T-helper 2 cell treated with Interferon-gamma antibody and Interleukin-4, amounts not matched to agents 5 μg/mL and 100 μg/mL, for 36 hours (primary cell): ENCODE measurements at places on chromosomes 11 and 22.

DNA sequence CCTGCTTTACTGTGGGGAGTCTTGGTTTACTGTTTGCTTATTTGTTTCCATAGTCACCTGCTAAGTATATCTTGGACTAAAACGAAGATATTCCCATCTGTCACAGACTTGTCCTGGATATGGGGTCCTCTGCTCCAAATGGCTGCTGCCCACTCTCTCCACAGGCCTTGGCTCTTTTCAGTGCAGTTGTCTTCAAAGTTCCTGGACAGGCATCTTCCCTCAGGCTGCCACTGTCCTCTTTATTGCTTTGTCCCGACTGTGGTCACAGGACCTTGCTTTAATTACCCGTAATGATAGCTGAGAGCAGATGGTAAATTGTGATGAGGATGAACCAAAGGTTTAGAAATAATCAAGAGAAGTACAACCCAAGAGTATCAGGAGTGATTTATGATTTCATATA is 713.9 kb upstream of the CCDC179 start:
- no peak for DNase-seq

GRCh38 chr11:73275381-73275750 is 3.2 kb downstream of the P2RY6 start:
- DNase-seq: no peak

- DNase-seq: no peak
Measured at GRCh38 chr11:70311616-70312015, 41.1 kb downstream of the PPFIA1 start.

- no peak for DNase-seq
Measured at GRCh38 chr11:120894202-120894985, 129.5 kb upstream of the TBCEL start.

- no peak for DNase-seq
Measured at GRCh38 chr22:45600790-45601730, 70.6 kb upstream of the ATXN10 start.

- no peak for DNase-seq
Measured at GRCh38 chr22:40703174-40703573, 23.9 kb downstream of the MCHR1 start.

- no peak for DNase-seq
Measured at GRCh38 chr11:111135778-111136570, 109.6 kb upstream of the POU2AF2 start.

GRCh38 chr11:11963842-11964773 is 44.3 kb downstream of the DKK3 start:
- DNase-seq: no peak

DNA sequence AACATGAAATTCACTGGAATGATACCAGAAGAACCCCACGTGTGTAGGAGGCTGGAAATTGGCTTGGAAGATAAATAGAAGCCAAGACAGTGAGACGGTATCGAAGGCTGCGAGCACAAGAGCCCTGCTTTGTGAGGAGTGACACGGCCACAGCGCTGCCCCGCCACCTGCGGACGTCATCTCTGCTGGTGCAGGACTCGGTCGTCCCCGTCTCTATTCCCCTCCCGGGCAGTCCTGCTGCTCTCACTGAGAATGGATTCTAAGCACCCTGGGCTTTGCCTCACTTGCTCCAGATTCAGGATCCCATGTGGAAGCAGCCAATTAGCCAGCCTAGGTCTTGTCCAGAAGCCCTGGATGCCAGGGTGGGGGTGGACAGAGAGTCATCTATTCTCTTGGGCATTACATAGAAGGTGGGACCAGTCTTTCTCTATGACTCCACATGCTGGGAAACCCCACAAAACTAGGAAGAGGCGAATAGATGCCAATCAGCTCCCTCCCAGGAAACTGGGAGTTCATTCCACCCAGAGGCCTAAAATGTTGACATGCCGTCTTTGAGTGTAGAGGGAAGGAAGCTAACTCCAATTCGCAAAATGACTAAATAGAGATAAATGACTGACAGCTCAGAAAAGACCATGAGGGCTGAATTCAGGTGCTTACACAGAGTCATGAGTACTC is 25.1 kb downstream of the APOL3 start:
- DNase-seq: no peak

GRCh38 chr11:83970061-83970671 is 684.0 kb upstream of the CCDC90B start:
- DNase-seq: no peak

- DNase-seq: no peak
Measured at GRCh38 chr11:25734591-25735211, 597.2 kb upstream of the ANO3 start.

- DNase-seq: no peak
Measured at GRCh38 chr11:3124821-3125220, 40.3 kb downstream of the OSBPL5 start.

DNA sequence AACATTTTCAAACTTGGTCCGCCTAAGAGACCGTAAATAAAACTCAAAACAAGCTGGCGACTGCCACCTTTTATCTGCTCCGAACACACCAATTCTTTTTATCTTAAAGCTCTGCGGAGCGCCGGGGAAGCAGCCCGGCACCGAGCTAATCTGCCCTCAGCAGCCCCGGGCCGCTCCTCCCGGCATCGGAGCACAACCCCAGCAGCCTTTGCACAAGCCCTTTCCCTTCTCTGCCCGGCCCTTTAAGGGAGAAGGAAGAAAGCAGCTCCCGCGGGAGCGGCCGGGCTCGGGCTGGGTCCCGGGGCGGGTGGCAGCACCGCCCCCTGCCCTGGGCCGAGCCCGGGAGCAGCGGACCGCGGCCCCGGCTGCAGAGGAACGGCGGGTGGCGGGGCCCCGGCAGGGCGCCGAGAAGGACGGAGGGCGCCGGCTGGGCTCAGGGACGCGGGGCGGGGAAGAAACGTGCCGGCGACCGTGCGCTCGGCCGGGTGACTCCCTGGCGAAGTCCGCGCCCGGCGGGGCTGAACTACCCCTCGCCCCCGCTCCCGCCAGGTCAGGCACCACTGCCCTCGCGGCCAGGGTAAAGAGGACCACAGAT is 133.6 kb upstream of the C11orf58 start:
- DNase-seq: no peak

DNA sequence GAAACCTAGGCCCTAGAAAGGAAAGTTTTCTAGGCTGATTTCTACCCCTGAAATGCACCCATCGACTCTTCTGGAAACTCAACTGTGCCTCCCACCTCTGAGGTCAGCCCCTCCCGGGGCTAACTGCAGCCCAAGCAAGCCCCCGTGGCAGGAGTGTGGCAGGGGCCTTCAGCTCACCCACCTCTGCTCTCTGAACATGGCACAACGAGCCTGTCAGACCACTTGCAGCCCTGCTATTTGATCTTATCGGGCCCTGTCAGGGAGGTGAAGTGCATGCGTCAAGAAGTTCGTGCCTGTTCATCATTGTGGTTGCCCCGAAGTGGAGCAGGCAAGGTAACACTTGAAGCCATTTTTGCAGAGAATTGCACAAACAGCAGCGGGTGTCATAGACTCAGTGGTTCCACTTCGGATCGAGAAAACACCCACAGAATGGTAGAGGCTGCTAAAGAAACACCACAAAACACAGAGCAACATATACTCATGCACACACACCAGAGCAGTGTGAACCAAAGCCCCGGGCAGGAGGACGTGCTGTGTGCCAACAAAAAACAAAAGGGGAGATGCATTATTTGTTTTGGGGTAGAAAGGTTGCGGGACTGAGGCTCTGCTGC is 262.7 kb downstream of the ETS1 start:
- peak; percentile 90 for DNase-seq

DNA sequence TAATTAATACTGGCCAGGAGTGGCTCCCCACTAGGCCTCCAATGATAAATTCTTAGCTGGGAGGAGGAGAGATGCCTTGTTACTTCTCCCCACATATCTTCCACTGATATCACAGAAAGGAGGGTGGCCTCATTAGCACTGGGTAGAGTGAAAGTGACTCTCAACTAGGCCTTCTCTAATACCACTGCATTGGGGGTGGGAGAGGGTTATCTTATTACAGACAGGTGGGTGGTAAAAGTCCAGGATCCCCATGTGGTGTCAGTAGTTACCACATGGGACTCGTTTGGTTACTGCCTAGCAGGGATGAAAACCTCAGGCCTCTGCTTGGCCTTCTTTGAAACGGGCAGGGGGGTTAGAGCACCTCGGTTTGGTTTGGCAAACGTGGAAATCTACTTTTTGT is 167.3 kb downstream of the UVRAG start:
- DNase-seq: no peak

- no peak for DNase-seq
Measured at GRCh38 chr22:38443628-38444521, 11.1 kb downstream of the KCNJ4 start.

DNA sequence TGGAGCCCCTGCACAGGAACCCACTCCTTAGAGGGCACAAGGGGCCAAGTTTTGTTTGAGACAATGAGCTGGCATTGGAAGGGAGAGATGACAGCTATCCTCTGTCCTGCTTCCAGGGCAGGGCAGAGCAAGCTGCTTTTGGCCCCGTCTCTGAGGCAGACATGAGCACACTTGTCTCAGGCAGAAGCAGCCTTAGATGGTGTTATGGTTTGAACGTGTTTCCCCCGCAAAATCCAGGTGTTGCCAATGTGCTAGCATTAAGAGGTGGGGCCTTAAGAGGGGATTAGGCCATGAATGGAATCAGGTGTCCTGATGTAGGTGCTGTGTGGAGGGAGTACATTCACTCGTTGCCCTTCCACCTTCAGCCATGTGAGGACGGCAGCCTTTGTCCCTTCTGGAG is 2.5 kb downstream of the TP53AIP1 start:
- DNase-seq: no peak

DNA sequence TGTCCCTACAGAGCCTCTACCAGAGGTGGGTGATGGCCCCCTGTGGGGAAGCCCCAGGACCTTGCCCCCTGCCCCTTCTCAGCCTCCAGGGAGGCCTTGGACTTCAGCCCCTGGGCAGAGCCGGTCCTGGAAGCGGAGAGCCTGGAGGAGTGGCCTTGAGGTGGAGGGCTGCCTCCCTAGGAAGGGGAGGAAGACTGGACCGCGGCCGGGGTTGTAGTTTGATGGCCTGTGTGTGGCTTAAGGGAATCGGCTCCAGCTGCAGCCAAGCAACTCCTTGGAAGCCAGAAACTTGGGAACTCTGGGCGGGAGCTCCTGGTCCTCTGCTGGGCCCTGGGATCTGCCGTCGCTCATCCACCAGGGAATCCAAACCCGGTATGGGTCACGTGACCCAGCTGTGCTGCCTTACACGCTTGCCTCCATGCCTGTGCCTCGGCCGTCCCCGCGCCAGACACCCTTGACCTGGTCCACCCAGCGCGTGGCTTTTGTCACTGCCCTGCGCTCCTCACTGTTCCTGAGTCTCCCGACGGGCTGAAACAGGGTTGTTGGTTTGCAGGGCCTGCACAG is 23.5 kb upstream of the ARHGAP8 start:
- no peak for DNase-seq

DNA sequence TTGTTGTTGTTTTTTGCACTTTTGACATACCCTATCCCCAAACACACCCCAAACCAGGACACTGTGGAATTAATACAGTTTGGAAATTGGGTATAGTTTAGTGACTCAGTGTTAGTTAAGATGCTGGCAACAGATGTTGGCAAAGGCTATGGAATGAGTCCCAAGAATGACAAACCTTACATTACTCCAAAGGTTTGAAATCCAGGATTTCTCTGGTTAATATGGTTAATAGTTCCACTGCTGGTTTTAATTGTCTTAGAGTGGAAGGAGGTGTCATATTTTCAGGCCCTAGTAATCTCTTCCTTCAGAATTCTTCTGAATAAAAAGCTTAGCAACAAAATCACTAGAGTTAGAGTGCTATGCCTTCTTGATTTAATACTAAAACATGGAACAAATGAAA is 775 bp downstream of the LPXN start:
- no peak for DNase-seq

DNA sequence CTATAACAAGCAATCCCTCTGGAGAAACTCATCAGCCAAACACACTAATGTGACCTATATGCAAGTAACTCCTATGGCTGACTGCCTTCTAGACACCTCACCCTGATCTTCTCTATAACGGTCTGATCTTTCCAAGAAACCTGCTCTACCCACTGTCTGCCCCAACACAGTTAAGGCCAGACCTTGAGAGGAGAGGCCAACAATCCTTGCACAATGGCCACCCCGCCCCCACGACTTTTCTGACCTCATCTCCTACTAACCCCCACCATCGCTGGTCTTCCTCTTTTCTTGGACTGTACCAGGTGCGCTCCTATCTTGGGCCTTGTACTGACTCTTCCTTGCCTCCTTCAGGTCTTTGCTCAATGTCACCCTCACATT is 12.5 kb downstream of the HIRA start:
- DNase-seq: no peak

- no peak for DNase-seq
Measured at GRCh38 chr11:27139742-27140367, 99.2 kb downstream of the BBOX1 start.

GRCh38 chr22:42308892-42309468 is 38.5 kb upstream of the TCF20 start:
- no peak for DNase-seq

- DNase-seq: no peak
Measured at GRCh38 chr11:25435197-25435596, 896.7 kb upstream of the ANO3 start.

GRCh38 chr11:131824771-131825170 is 454.4 kb downstream of the NTM start:
- DNase-seq: no peak

DNA sequence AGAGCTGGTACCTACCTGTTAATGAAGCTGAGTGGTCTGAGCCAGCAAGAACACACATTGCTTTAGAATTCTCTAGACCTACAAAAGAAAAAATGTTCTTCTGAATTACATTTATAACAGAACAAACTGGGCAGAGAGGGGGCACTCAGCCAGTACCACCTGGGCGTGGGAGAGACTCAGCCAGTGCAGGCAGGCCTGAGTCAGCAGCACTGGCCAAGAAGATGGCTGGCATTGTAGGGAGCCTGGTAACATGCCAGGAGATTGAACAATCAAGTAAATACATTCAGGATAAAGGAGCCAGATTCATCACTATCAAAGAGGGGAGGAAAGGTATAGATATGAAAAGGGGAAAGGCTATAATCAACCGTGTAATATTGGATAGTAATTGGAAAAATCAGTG is 19.9 kb downstream of the SERGEF start:
- no peak for DNase-seq

DNA sequence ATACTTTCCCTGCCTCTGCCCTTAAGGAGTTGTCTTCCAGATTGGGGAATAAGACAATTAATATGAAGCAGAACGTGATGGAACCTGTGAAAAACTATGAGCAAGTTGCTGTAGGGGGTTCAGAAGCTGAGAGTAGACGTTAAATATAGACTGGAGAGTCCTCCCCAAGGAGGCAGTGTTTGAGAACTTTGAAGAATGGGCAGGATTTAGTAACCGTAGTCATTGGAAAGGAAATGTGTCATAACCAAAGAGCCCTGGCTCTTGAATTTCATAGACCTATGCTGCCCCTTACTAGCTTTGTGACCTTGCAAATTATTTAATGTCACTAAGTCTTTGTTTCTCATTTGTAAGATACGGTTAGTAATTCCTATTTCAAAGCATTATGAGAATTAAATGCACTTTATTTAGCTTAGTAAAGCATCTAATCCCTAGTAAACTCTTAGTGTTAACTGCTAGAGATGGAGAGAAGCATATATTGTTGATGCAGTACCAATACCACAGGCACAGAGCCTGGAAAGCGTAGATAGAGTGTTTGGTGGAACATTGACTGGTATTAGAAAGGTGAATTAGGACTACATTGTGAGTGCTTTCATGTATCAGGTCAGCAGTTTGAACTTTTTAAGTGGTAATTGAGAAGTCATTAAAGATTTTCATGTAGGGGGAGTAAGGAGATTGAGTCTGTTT is 54.1 kb downstream of the MCAM start:
- DNase-seq: peak; percentile 40

GRCh38 chr11:95378111-95378510 is 147.1 kb upstream of the SESN3 start:
- DNase-seq: no peak

- DNase-seq: no peak
Measured at GRCh38 chr22:36522662-36523061, 6.3 kb downstream of the EIF3D start.
